ENCODE measurements at places on chromosomes 12 and 14. TPM values are rescaled to one million over a fixed set of nuclear protein-coding genes. Genes with fewer than 3 reads are reported as not detected.

GRCh38 chr12:79067977-79068376 is 203.4 kb downstream of the SYT1 start:
- H3K27ac ChIP-seq: no peak overlapping the region
- H3K36me3 ChIP-seq: no peaks in the 10 kb centered on the region
- no peak overlapping the region for H3K4me3 ChIP-seq
- no peak for DNase-seq
- H3K4me1 ChIP-seq: no peaks in the 10 kb centered on the region

DNA sequence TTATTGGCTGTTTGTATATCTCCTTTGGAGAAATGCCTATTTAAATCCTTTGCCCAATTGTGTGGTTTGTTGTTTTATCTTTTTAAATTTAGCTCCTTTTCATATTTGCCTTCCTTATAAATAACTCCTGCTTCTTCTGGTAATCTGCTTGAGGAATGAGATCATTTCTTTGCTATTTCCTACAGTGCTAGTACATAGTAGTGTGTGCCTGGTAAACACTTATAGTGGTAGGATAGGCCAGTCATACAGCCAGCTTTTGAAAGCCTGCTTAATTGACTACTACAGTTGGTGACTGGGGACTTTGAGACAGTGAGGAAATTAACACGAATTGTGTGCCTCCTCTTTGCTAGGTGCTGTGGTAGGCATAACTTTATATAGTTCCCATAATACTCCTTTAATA is 68.7 kb downstream of the BORCS5 start:
- H3K27me3 ChIP-seq: no peaks in the 10 kb centered on the region
- H3K4me1 ChIP-seq: no peaks in the 10 kb centered on the region
- DNase-seq: no peak
- H3K36me3 ChIP-seq: no peaks in the 10 kb centered on the region

- no peak overlapping the region for H3K4me3 ChIP-seq
- no peak overlapping the region for H3K27ac ChIP-seq
- no peaks in the 10 kb centered on the region for H3K36me3 ChIP-seq
- peaks cover 93% of the 10 kb centered on the region for H3K27me3 ChIP-seq
- DNase-seq: no peak
Observed at GRCh38 chr14:69547701-69548348, 26.8 kb downstream of the CCDC177 start.

- H3K4me1 ChIP-seq: no peaks in the 10 kb centered on the region
- no peak overlapping the region for H3K27ac ChIP-seq
- H3K36me3 ChIP-seq: no peaks in the 10 kb centered on the region
- no peaks in the 10 kb centered on the region for H3K27me3 ChIP-seq
Observed at GRCh38 chr14:32984241-32984930, 45.7 kb downstream of the NPAS3 start.

DNA sequence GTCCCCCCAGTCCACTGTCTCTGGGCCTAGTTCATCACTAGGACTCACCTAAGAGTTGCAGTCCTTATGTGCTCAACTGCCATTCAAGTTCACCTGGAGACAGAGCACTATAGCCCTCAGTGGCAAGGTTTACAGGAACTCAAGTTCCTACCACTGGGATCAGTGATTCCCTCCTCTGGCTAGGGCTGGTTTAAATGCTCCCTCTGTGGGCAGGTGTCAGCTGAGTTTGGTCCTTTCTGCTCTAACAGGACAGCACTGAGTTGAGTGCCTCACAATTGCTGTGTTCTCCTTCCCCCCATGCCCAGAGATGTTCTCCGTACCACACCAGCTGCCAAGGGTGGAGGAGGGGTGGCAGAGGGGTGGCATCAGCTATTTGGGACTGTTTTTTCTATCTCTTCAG is 20.8 kb upstream of the SAV1 start:
- no peaks in the 10 kb centered on the region for H3K27me3 ChIP-seq
- no peak overlapping the region for H3K27ac ChIP-seq
- H3K4me3 ChIP-seq: no peak overlapping the region
- no peaks in the 10 kb centered on the region for H3K4me1 ChIP-seq
- H3K36me3 ChIP-seq: no peaks in the 10 kb centered on the region

The TSPAN8 gene
- 122 TPM for total RNA-seq

The RCOR1 gene
- total RNA-seq: 31.2 TPM

The ANKRD33 gene
- not detected for total RNA-seq

The TSHR gene
- total RNA-seq: not detected

The KRT7 gene
- 186 TPM for total RNA-seq

The LRP1-AS gene
- total RNA-seq: not detected

The GUCY2C gene
- total RNA-seq: not detected
